ENCODE measurements at places on chromosomes 1 and 21.

GRCh38 chr21:46552865-46553379 is 52.0 kb downstream of the S100B start:
- DNase-seq = no peak

DNA sequence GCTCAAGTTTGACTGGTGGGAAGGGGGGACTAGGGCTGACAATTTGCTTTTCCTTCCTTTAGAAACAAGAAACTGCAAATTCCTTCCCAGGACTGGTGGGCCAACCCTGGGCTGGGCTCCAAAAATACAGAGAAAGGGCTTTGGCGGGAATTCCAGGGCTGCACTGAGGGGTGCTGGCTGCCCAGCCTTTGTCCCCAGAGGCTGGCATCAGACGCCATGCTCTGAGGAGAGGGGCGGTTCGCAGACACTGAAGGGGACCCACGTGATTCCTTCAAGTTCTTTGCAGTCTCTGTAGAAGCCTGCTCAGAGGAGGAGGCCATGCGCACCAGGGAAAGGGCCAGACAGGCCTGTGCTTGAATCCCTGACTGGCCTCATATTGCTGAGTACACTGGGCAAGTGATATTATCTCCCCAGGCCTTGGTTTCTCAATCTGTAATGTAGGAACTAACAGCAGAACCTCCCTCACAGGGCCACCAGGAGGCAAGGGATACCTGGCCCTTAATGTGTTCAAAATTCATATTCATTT is 119.5 kb downstream of the EPHB2 start:
- no peak for DNase-seq

- peak; percentile 33 for DNase-seq
These were observed 7.2 kb upstream of the SLX9 start for GRCh38 chr21:44932408-44933181.

DNA sequence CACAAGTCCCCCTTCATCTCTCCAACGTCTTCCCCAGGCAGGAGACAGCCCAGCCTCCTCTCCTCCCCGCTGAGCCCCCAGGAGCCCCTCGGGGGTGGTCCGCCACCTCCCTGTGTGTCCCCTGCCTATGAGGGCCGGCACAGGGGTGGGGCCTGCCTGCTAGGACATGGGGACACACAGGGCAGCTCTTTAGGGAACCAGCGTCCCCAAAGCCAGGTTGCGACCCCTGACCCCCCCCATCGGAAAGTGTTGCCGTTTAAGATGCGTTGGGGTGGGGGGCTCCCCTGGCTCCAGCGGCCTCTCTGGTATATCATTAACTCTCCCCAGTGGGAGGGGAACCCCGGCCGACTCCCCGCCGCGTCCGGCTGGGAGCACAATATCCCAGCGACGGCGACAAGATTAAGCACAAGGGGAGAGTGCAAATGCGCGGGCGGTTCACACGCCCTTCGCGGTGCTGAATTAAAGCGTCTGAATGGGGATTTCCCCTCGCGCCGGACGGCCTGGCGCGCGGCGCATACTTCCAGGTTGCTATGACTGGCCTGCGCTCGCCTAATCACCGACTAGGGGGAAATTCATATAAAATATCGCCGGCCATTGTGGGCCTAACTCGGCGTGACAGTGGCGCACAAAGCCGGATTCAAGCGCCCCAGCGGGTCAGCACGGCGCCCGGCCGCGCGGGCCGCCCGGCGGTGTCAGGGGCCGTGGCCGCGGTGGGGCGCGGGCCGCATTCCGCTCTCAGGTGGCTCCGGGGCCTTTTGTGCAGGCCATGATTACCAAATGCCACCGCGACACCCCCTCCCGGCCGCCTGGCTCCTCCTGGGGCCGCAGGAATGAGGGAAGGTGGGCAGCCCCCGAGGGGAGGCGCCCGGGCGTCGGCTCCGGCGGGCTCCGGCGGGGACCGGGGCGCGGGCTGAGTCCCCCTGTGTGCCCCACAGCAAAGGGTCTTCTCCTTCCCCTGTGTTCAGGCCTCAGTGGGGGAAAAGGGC is 30.9 kb downstream of the WNT3A start:
- no peak for DNase-seq

GRCh38 chr1:17875171-17875881 is 120.2 kb downstream of the ACTL8 start:
- DNase-seq = no peak

DNA sequence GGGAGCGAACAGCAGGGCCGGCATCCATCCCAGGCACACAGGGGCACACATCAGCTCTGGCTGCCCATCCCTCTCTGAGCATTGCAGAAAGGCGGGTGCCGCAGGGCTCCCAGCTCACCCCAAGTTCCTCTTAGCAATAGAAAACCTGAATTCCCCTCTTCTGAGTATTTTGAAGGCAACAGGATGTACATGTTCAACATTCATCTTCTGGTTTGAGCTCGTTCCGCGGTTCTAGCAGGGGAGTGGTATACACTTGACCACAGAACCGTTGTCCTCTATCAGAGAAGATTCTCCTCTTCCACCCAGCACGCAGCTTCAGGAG is 23.6 kb downstream of the ACTA1 start:
- DNase-seq = no peak

GRCh38 chr1:19688041-19688842 is 23.6 kb downstream of the HTR6 start:
- no peak for DNase-seq

GRCh38 chr1:37846647-37847339 is 12.6 kb downstream of the MTF1 start:
- DNase-seq = no peak

Measured in stimulated activated CD4-positive, alpha-beta T cell treated with anti-CD3 and anti-CD28 coated beads, TNF-alpha, amount 100 ng/mL, for 1 hour (primary cell).